ENCODE measurements at places on chromosomes 2 and 18. TPM values are rescaled to one million over a fixed set of nuclear protein-coding genes. Genes with fewer than 3 reads are reported as not detected.

NABP1 gene
- total RNA-seq, result 72.6 TPM

DNA sequence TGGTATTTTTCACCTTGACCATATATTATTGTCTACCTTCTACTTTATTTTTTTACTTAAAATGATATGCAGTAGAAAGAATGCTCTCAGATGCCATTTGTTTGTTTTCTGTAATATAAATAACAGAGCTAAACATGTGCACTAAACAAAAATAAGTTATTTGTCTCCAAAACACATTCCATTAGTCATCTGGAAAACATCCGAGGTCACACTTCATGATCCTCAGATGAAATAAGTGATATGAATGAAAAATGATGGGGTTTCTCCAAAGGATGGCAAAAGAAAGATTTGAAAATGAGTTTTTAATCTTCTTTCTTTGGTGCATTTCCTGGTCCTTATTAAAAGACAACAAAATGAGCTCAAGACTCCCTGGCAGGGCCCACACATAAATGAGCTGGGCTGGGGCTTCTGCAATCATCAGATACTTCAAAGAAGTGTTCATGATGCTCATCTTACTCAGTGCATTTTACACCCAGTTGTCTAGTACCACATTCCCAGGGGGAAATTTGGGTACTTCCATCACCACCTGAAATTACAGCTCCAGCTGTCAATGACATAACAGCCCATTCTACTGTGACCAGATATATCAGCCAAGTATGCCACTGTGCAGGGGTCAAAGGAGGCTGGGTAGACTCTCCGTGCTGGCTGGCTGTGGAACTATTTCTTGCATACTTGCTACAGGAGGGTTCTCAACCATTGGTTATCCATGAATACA, 283.5 kb downstream of the PID1 start:
- DNase-seq, result no peak

- no peak for DNase-seq
These were observed 3.8 kb downstream of the TGIF1 start for GRCh38 chr18:3453540-3454364.

GRCh38 chr18:26546875-26547645, 1.3 kb downstream of the KCTD1 start:
- no peak for DNase-seq

Data from activated naive CD8-positive, alpha-beta T cell treated with anti-CD3 and anti-CD28 coated beads, Interleukin-2, amount 10 ng/mL, durations not matched to agents 7 days and 5 days (primary cell).